Effector memory CD4-positive, alpha-beta T cell (primary cell): ENCODE measurements at places on chromosomes 6 and 20.

GRCh38 chr6:161139766-161140553 lies 133.9 kb downstream of the AGPAT4 start:
- no peak for DNase-seq

- no peak for DNase-seq
Observed at GRCh38 chr6:26183581-26184366, 96.5 kb downstream of the HFE start.

GRCh38 chr6:11232770-11233626 lies 530 bp upstream of the NEDD9 start:
- no peak for DNase-seq

DNA sequence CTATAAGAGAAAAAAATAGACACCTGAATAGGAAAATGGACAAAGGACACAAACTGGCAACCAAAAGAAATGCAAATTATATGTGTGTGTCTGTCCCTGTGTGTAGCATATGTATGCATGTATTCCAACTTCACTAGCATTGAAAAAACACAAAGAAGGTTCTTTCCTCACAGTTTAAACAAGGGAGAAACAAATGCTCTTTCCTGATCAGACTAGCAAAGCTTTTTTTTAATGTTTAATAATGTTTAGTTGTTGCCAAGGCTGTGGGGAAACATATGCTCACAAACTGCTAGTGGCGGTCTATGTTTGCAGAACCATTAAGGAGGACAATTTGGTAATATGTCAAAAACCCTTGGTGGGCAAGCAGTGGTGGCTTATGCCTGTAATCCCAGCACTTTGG lies 22.4 kb downstream of the SMLR1 start:
- no peak for DNase-seq

DNA sequence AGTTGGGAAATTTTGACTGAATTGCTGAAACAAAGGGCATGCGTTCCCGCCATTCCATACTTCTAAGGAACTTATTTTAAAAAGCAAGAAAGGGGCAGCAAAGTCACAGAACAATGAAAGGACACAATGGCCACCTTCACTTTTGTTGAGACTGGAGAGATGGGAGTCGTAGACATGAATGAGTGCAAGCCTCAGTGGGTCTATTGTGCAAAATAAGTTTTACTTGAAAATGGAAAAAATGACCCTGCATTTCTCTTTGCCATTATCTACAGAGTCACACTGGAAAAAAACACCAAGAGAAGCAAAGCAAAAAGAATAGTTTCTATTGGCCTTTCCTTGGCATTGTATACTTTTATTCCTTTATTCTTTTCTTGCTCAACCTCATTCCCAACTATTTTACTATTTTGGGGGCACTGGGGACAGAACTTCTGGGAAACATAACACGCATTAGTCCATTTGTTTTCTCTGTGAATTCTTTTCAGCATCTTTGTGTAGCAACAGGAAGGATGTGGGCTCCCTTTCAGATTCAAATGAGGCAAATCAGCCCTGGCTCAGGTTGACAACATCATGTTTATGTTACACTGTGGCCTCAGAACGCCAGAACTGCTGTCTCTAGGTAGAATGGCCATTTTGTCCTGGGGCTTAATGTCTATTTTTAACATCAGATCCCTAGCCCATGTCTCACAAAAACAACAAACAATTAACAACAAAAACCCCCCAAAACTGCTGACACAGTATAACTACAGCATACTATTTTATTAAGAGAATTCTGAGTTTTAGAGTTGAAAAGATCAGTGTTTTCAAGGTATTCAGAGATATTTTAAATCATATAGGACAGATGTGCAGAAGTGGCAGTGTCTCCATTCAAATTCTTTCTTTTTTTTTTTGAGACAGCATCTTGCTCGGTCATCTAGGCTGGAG lies 122.2 kb downstream of the FYN start:
- peak; percentile 39 for DNase-seq
